ENCODE measurements at places on chromosomes 11 and 22. TPM values are rescaled to one million over a fixed set of nuclear protein-coding genes. Genes with fewer than 3 reads are reported as not detected.

Gene SNX32
- not detected for total RNA-seq

Gene C11orf87
- not detected for total RNA-seq

Gene PHLDA2
- total RNA-seq, result not detected

Gene MS4A15
- not detected for total RNA-seq

Gene ASCC2
- total RNA-seq, result 24.9 TPM

Gene HINFP
- total RNA-seq, result 36.5 TPM

Gene RIMBP3B
- not detected for total RNA-seq

Gene OR4X1
- not detected for total RNA-seq

Gene KCNA4
- total RNA-seq, result 0.11 TPM

GRCh38 chr11:61718046-61718531 is 34.3 kb upstream of the MYRF start:
- H3K4me1 ChIP-seq, result peaks cover 9% of the 10 kb centered on the region
- H3K27me3 ChIP-seq, result no peaks in the 10 kb centered on the region
- H3K27ac ChIP-seq, result peak overlapping the region; percentile 11
- DNase-seq, result no peak
- no peaks in the 10 kb centered on the region for H3K36me3 ChIP-seq
- peak overlapping the region; percentile 46 for H3K4me3 ChIP-seq

DNA sequence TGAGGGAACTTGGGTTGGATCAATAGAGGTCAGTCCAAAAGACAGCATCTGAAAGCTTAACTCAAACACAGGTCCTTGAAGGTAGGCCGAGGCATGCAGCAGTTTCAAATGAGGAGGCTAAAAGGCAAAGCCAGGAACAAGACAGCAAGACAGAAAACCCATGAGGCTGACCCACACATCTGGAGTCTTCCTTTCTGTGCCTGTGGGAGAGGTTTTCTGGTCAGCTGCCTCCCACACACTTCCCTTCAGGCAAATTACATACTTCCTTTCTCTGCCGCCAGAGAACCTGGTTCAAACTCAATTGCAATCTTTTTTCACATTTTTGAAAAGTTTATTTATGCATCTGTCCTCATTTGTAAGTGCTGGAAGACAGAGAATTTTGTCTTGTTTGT is 29.8 kb upstream of the CRTAM start:
- H3K36me3 ChIP-seq, result no peaks in the 10 kb centered on the region
- no peaks in the 10 kb centered on the region for H3K27me3 ChIP-seq
- no peak overlapping the region for H3K27ac ChIP-seq
- H3K4me1 ChIP-seq, result no peaks in the 10 kb centered on the region
- no peak for DNase-seq

- H3K4me3 ChIP-seq, result no peak overlapping the region
- H3K36me3 ChIP-seq, result no peaks in the 10 kb centered on the region
- peak; percentile 46 for DNase-seq
- no peak overlapping the region for H3K27ac ChIP-seq
These were observed 45.0 kb downstream of the EIF3F start for GRCh38 chr11:8032122-8032521.

DNA sequence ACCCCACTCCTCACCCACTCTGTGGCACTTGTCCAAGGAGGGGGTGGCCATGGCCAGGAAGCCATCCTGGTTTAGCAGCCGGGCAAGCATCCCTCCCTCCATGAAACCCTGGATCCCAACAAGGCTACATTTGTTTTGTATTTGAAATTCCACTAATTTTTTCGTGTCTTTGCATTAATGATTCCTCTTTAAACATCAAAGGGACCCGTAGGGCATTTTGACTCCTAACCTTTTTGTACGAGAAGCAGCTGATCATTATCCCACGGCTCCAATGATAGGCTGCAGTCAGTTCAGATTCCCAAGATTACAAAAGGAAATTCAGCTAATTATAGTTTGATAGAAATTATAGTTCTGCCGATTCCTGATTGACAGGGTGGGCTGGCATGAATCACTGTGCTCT is 10.7 kb downstream of the MYEOV start:
- no peak for DNase-seq
- H3K27ac ChIP-seq, result no peak overlapping the region
- no peaks in the 10 kb centered on the region for H3K36me3 ChIP-seq
- H3K27me3 ChIP-seq, result no peaks in the 10 kb centered on the region

GRCh38 chr11:114302663-114303062 is 6.5 kb downstream of the NNMT start:
- H3K27ac ChIP-seq, result no peak overlapping the region
- peaks cover 50% of the 10 kb centered on the region for H3K36me3 ChIP-seq
- peaks cover 28% of the 10 kb centered on the region for H3K4me1 ChIP-seq
- H3K27me3 ChIP-seq, result no peaks in the 10 kb centered on the region
- DNase-seq, result no peak

DNA sequence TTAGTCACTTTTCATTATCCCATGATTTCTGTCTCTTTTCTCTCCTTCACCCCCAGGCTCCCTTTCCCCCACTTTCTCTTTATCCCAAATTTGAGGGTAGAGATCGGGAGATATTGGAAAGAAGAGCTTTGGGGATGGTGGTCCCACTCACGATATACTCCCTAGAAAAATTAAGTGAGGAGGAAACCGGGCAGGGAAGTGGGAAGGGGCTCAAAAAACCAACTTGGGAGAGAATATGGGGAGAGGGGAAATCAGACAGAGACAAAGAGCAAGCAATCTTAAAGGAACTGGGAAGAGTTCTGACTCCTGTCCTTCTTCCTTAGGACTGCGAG is 941 bp upstream of the DCHS1 start:
- H3K4me3 ChIP-seq, result peak overlapping the region; percentile 75
- no peak for DNase-seq
- H3K27me3 ChIP-seq, result no peaks in the 10 kb centered on the region
- no peaks in the 10 kb centered on the region for H3K36me3 ChIP-seq
- peaks cover 14% of the 10 kb centered on the region for H3K4me1 ChIP-seq
- H3K27ac ChIP-seq, result peak overlapping the region; percentile 91

- H3K4me3 ChIP-seq, result no peak overlapping the region
- DNase-seq, result no peak
- H3K36me3 ChIP-seq, result no peaks in the 10 kb centered on the region
- H3K27me3 ChIP-seq, result no peaks in the 10 kb centered on the region
- no peak overlapping the region for H3K27ac ChIP-seq
These were observed 60.0 kb downstream of the SLC22A12 start for GRCh38 chr11:64650923-64651523.

- H3K27me3 ChIP-seq, result no peaks in the 10 kb centered on the region
- H3K4me3 ChIP-seq, result no peak overlapping the region
- no peak overlapping the region for H3K27ac ChIP-seq
- H3K4me1 ChIP-seq, result no peaks in the 10 kb centered on the region
These were observed 34.0 kb downstream of the FLI1 start for GRCh38 chr11:128727796-128728431.

GRCh38 chr22:19473578-19473977 is 5.4 kb downstream of the UFD1 start:
- DNase-seq, result no peak
- H3K4me3 ChIP-seq, result no peak overlapping the region
- peaks cover 64% of the 10 kb centered on the region for H3K36me3 ChIP-seq
- no peak overlapping the region for H3K27ac ChIP-seq

DNA sequence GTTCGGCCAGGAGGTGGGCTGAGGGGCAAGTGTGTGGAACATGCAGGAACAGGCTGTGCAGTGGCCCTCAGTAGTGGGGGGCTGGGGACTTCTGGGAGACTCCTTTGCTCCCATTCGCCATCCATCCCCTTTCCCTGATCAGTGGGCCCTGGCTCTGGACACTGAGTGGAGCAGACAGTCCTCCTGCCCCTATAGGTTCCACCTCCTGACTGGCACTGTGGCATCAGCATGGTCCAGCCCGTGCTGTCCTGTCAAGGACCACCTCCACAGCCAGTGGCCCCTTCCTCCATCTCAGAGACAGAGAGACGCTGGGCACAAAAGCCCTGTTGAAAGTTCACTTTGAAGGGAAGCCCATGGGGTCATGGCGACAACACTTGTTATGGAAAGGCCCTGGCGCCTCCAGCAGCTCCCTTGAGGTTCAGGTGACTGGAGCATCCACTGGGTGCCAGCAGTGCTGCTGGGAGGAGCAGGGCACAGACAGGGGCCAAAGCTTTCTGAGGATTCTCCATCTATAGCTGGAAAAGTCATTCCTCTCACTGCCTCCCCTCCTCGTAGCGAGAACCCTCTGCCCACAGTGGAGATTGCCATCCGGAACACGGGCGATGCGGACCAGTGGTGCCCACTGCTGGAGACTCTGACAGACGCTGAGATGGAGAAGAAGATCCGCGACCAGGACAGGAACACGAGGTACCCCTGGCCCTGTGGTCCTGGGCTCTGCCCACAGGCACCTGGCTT is 5.6 kb downstream of the DERL3 start:
- H3K27me3 ChIP-seq, result no peaks in the 10 kb centered on the region
- H3K27ac ChIP-seq, result no peak overlapping the region
- DNase-seq, result no peak
- no peak overlapping the region for H3K4me3 ChIP-seq
- peaks cover 17% of the 10 kb centered on the region for H3K36me3 ChIP-seq

GRCh38 chr11:80944758-80945157 is 1503.9 kb upstream of the TENM4 start:
- no peaks in the 10 kb centered on the region for H3K36me3 ChIP-seq
- H3K27me3 ChIP-seq, result no peaks in the 10 kb centered on the region
- no peak for DNase-seq
- H3K4me1 ChIP-seq, result no peaks in the 10 kb centered on the region
- H3K27ac ChIP-seq, result no peak overlapping the region

DNA sequence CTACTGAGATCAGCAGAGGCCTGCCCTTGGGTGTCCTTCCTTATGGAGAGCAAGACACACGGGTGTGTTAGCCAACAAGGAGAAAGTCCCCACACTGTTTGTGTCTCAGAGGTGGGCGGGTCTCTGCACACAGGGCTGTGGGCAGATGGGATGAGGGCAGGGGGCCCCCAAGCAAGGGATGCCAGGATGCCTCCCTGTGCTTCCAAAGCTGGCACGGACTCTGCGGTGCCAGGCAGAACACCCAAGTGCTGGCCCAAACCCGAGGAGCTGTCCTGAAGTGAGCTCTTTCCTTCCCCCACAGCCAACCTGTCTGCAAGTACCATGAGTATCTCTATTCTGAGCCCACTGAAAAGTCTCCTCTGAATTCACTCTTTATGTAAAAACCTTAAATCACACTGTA is 273.3 kb downstream of the CTTN start:
- no peaks in the 10 kb centered on the region for H3K4me1 ChIP-seq
- H3K27ac ChIP-seq, result no peak overlapping the region
- DNase-seq, result no peak
- no peaks in the 10 kb centered on the region for H3K36me3 ChIP-seq
- no peak overlapping the region for H3K4me3 ChIP-seq

DNA sequence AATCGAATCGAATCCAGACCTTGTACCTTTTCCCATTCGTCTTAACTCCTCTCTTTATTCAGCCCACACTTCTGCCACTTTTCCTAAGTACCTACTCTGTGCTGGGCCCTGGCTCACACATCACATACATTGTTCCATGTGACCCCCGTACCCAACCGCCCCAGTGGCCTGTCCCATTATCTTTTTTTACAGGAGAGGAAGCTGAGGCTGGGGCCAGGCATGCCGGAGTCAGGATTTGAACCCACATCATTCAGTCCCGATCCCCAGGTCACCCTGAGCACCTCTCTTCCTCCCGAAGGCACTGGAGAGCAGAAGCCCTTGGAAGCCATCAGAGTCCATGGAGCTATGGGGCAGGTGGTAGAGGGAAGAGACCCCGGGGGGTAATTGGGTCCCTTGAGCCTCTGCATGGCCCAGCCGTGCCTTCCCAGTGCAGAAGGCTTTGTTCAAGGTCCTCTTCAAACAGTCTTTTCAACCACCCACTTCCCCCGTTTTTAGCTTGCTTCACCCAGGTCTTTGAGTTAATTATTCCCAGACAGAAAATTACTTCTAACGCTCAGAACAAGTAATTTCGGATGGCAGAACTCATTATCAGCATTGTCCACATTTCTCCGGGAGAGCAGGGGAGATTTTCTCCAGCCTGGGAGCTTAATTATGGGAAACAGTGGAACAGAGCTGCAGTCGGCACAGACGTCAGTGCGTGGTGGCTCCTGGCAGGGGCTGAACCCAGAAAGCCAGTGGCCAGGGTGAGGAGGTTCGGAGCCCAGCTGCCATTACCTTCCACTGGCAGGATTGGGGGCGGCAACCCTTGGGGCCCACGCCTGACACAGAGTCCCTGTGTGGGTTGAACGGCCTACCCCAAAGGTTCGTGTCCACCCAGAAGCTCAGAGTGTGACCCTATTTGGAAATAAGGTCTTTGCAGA is 82.4 kb upstream of the RTL6 start:
- H3K27me3 ChIP-seq, result no peaks in the 10 kb centered on the region
- H3K27ac ChIP-seq, result no peak overlapping the region
- no peak overlapping the region for H3K4me3 ChIP-seq
- H3K4me1 ChIP-seq, result no peaks in the 10 kb centered on the region

GRCh38 chr11:13292970-13293369 is 15.4 kb downstream of the BMAL1 start:
- no peaks in the 10 kb centered on the region for H3K36me3 ChIP-seq
- H3K4me3 ChIP-seq, result no peak overlapping the region
- H3K4me1 ChIP-seq, result peaks cover 4% of the 10 kb centered on the region
- no peak for DNase-seq

- H3K36me3 ChIP-seq, result no peaks in the 10 kb centered on the region
- peaks cover 4% of the 10 kb centered on the region for H3K27me3 ChIP-seq
- H3K4me1 ChIP-seq, result no peaks in the 10 kb centered on the region
- no peak overlapping the region for H3K4me3 ChIP-seq
- no peak overlapping the region for H3K27ac ChIP-seq
These were observed 155.6 kb downstream of the BRD1 start for GRCh38 chr22:49672014-49672516.

DNA sequence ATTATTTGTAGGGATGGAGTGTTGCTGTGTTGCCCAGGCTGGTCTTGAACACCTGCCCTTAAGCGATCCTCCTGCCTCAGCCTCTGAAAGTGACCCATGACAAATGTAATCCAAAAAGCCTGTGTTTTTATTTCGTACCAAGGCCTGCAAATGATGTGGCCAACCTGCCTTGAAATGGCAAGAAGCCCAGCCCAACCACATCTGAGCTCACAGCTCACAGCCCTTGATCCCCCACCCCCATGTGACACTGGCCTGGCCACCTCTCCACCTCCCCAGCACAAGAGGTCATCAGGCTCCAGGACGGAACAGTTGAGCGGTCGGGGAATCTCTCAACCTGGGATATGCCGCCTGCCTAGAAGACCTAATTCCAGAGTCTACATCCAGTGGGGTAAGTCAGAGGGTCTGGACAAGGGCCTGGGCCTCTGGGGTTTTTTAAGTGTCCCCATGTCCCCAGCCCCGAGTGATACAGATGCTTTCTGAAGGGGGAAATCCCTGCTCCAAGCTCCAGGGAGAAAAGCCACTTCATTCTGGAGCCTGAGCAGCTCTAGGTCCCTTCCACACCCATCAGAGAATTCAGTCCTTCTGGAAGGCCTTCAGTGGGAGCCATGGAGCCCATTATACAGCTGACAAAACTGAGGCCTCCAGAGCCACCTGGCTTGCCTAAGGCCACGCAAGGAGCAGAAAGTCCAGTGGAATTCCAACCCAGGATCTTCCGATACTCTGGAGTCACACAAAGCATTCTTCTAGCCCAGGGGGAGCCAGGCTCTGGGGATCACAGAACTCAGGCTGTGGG is 70.7 kb downstream of the MN1 start:
- no peak for DNase-seq
- no peak overlapping the region for H3K27ac ChIP-seq
- H3K4me1 ChIP-seq, result peaks cover 2% of the 10 kb centered on the region
- no peaks in the 10 kb centered on the region for H3K27me3 ChIP-seq

All from ascending aorta (tissue), 2 donors.